ENCODE measurements at places on chromosomes 4 and X.

DNA sequence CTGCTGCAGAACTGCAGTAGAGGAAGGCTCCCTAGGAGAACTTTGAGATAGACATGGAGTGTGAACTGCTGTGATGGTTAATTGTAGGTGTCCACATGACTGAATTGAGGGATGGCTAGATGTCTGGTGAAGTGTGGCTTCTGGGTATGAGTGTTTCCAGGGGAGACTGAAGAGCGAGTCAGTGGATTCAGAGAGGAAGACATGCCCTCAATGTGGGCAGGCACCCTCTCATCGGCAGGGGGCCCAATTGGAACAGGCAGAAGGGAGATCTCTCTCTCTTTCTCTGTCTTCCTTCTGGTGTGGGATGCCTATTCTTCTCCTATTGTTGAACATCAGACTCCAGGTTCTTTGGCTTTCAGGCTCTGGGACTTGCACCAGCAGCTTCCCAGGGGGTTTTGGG, 304.7 kb upstream of the GATB start:
- no peak for DNase-seq

- DNase-seq: no peak
These were observed at the start of gene SOX3 for GRCh38 chrX:140504371-140505324. SOX3 (minus strand) TSS chrX:140505069; CDS start chrX:140505060, 9 bp downstream.

DNA sequence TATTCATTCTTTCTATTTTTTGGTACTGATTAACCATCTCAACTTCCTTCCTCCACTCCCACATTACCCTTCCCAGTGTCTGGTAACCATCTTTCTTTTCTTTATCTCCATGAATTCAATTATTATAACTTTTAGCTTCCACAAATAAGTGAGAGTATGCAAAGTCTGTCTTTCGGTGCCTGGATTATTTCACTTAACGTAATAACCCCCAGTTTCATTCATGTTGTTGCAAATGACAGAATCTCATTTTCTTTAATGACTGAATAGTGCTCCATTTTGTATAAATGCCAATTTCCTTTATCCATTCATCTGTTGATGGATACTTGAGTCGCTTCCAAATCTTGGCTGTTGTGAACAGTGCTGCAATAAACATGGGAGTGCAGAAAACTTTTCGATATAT, 940.4 kb downstream of the GLUD2 start:
- DNase-seq: no peak

GRCh38 chr4:185317880-185318279, 77.8 kb downstream of the LRP2BP start:
- DNase-seq: no peak

- DNase-seq: no peak
These were observed 224.1 kb downstream of the SHROOM3 start for GRCh38 chr4:76659103-76659490.

DNA sequence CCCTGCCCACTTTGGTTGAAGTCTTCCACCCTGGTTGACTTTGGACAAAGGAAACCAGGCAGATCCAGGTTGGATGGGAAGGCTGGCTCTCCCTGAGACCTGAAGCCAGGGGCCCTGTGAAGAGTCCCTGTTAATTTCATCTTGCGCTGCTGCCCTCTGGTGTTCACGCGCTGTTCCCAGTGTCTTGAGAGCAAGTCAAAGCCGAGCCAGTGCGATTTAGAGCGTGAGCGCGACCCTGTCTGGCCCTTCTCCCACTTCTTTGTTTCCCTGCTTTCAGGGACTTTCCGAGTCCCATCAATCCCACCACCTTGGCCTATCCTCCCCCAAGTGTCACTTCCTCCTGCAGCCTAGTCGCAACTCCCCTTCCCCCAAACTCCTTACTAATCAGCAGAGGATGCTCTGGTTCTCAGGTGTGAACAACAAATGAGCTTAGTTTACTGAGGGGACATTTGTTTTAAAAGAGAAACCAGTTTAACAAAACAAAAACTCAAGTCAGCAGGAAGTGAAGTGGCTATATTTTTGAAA, 25.8 kb upstream of the CHRNA9 start:
- DNase-seq: peak; percentile 18

- no peak for DNase-seq
These were observed 5.8 kb upstream of the CDK16 start for GRCh38 chrX:47212381-47213293.

GRCh38 chr4:3497523-3498389, 34.5 kb downstream of the LRPAP1 start:
- DNase-seq: no peak

DNA sequence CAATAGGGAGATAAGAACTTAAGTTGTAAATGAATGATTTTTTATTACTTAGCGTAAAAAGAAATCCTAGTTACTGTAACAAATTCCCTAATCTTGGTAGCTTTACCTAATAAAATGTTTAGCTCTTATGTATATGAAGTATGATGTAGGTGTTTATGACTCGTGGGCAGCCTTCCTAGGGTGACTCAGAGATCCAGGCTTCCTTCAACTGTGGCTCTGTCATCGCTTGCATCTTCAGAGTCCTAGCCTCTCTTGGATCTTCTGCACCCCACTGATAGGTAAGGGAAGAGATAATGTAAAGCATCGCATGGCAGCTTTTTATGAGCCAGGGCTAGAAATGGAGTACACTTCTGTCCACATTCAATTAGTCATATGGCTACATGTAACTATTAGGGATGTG, 165.6 kb upstream of the GLRA2 start:
- no peak for DNase-seq

DNA sequence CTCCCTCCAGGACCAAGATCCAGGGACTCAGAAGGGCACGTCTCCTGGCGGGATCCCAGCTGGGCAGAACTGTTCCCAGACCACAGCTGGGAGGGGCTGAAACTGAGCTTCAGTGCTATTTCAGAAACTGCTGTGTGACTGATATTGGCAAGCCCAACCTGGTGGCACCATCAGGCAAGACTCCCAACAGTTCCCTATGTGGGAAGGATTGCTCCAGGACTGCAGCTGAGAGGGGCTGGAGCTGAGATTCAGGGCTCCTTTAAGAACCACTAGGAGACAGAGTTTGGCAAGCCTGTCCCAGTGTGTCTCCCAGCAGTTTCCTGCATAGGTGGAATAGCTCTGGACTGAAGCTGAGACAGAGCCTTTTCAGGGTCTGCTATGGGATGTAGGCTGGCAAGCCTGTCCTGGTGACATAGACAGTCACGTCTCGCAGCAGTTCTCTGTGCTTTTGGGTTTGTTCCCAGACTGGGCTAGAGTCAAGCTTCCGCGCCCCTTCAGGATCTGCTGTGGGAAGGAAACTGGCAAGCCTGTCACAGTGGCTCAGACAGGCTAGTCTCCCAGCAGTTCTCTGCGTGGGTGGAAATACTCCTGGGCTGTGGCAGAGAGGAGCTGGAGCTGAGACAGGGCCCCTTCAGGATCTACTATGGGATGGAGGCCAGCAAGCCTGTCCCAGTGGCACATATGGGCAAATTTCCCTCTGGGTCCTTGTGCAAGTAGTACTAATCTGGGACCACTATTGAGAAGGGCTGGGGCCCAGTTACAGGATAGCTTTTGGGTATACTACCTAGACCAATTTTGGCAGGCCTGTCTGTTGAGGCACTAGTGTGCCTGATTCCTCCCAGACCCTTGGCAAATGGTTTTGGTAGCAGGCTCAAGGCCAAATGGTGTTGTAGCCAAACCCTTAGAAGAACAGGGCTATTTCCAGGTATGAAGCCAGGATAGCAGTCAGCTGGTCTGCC, 20.2 kb upstream of the MED14 start:
- no peak for DNase-seq

GRCh38 chr4:119498527-119498926, 130.1 kb downstream of the PDE5A start:
- no peak for DNase-seq
